Amniotic epithelial cell (primary cell): ENCODE measurements at places on chromosomes 7 and 10.
A peak's percentile ranks its signal among the peaks of the same experiment; 100 is the strongest.

DNA sequence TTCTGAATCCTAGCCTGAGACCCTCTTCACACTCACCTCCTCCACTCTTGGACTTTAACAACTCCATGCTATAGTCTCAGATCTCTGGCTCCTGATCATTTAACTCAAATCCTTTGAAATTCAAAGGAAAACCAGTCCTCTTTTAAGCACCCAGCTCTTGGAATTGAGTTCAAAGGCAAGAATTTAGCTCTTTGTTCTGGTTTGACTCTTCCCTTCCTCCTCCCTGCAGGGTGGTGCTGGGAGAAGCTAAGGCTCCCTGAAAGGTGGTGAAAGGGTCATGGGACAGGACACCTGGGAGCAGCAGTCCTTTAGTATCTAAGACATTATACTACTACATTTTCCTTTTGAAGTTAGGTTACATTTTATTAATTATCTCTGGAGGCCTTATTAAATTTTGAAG lies 259.4 kb downstream of the CCSER2 start:
- DNase-seq: no peak

- peak; percentile 37 for DNase-seq
Observed at GRCh38 chr7:42144604-42145003, 92.4 kb downstream of the GLI3 start.

- DNase-seq: peak; percentile 21
Observed at GRCh38 chr7:104264285-104264684, 56.5 kb upstream of the ORC5 start.

- no peak for DNase-seq
Observed at GRCh38 chr7:24894429-24895221, 85.4 kb downstream of the OSBPL3 start.

GRCh38 chr7:101678658-101679057 lies 49.6 kb upstream of the MYL10 start:
- no peak for DNase-seq

GRCh38 chr10:31975157-31975765 lies 46.6 kb upstream of the ARHGAP12 start:
- DNase-seq: no peak

- DNase-seq: no peak
Observed at GRCh38 chr10:97163781-97164501, 21.8 kb downstream of the SLIT1 start.

GRCh38 chr7:38781991-38782390 lies 127.0 kb downstream of the VPS41 start:
- DNase-seq: no peak

- no peak for DNase-seq
Observed at GRCh38 chr10:98318861-98319260, 50.9 kb upstream of the LOXL4 start.

DNA sequence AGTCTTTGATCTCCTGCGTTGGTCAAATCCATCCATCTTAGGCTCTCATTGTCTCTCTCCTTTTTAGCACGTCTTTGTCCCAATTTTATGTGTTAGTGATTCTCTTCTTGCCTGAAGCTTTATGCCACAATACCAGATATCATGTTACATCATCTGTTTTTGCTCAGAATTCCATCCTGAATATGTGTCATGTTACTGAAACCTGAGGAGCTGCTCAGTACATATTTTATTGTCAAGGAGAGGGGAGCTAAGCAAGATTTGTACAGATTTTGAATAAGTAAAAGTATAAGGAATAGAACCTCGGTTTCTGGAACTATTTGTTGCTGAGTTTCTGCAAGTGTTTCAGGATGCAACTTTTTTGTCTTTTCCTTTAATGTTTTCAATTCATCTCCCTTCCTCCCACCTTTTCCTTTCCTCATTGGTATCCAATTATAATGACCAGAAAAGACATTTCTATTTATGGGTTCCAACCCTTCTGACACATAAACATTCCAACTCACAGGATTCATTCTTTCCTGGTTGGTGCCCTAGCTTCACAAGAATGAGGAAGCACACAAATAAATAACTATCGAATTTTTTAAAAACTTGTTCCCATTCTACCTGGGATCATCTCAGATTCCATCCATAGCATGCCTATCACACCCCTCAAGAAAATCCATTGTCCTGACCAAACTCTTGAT lies 291.8 kb downstream of the CRPPA start:
- peak; percentile 71 for DNase-seq

GRCh38 chr7:20064181-20064970 lies 152.8 kb downstream of the MACC1 start:
- peak; percentile 48 for DNase-seq

DNA sequence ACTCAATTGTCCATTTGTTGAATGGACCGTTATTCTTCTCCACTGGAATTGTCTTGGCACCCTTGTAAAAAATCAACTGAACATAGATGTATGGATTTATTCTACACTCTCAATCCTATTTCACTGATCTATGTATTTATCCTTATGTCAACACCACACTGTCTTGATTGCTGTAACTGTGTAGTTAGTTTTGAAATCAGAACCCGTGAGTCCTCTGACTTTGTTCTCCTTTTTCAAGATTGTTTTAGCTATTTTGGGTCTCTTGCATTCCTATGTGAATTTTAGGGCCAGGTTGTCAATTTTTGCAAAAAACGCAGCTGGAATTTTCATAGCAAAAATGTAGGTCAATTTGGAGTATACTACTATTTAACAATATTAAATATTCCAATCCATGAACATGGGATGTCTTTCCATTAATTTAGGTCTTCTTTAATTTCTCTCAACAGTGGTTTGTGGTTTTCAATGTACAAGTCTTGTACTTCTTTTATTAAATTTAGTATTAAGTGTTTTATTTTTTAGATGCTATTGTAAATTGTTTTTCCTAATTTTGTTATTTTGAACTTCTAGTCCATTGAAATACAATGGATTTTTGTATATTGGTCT lies 10.0 kb downstream of the CAMK2B start:
- DNase-seq: no peak

DNA sequence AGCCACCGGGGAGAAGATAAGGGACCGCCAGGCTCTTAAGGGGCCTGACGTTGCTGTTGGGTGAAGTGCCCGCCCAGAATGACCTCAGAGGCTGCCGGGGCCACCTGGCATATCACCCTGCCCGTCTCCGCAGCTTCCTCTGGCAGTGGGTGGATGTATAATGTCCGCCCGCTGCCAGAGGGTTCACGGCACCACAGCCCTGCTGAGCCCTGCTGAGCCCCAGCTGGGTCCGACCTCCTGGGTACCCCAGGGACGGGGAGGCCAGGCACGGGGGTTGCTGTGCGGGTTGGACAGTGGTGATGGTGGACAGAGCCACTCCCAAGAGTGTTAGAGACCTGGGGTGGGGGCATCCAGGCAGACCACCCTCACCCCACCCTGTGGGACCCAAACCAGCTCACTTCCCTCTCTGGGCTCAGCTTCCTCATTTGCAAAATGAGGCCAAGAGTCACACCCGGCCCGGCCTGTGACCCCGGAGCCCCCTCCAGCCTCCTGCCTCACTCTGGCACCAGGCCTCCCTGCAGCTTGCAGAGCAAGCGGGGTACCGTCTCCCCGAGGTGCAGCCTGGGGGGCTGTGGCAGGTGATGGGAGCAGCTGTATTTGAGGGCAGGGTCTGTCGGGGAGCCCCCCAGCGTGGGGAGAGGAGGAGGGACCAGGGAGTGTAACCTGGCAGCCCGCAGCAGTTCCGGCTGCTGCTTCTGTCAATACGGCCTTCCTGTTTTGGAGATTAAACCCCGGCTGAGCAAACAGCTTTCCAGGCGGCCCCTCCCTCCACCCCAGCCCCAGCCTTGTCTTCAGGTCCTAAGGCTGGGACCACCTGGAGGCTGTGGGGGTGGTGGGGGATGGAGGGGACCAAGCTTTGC lies 8.4 kb upstream of the LFNG start:
- peak; percentile 33 for DNase-seq

DNA sequence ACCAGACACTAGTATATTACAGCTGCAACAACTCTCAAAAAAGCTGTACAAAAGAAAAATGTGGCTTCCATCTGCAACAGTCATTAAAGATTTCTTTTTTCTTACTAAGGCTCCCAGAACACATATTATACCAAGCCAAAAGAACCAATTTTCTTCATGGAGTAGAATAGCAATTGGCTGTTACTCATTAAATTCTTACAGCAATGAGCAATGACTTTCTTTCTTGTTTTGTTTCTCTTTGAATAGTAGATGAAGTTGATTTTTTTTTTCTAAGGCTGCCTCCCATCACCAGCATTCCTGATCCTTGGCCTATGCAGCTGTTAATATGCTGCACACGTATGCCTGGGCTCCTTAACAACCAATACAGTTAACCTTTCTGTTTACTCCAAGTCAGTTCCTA lies 36.6 kb upstream of the SPOCK2 start:
- DNase-seq: no peak

DNA sequence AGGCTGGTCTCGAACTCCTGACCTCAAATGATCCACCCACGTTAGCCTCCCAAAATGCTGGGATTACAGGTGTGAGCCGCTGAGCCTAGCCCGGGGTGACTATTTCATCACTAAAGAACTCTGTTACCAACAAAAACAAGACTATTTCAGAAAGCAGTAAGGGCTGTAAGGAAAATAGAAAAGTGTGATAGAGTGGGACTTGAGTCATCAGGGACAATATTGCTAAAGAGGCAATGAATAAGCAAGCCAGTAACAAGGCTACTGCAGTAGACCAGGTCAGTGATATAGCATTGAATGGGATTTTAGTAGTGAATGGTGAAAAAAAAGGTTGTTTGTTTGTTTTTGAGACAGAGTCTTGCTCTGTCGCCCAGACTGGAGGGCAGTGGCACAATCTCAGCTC lies 51.7 kb downstream of the SVOPL start:
- DNase-seq: peak; percentile 65

DNA sequence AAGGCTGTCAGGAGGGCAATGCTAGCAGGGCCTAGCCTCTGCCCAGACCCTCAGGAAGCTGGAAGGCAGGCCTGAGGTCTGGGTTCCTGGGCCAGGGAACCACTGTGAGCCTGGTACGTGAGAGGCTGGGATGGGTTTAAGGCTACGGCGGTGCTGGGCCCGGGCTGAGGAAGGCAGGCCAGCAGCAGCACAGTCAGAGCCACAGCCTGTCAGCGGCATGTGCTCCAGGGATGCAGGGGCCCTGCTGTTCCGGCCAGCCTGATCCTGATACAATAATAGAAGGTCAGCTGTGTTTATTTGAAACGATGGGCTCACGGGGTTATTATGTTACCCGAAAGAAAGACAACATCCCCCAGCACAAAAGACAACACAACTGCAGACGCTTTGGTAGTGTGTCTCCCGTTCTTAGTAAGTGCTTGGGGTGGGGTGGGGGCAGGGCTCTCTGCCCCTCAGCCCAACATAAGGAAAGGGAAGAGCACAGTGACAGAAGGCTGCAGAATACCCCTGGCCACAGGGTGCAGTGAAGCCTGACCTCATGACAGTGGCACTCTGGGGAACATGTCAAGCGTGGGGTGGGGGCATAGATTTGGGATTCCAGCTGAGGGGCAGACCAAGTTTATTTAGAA lies 95.0 kb downstream of the COL13A1 start:
- DNase-seq: no peak

DNA sequence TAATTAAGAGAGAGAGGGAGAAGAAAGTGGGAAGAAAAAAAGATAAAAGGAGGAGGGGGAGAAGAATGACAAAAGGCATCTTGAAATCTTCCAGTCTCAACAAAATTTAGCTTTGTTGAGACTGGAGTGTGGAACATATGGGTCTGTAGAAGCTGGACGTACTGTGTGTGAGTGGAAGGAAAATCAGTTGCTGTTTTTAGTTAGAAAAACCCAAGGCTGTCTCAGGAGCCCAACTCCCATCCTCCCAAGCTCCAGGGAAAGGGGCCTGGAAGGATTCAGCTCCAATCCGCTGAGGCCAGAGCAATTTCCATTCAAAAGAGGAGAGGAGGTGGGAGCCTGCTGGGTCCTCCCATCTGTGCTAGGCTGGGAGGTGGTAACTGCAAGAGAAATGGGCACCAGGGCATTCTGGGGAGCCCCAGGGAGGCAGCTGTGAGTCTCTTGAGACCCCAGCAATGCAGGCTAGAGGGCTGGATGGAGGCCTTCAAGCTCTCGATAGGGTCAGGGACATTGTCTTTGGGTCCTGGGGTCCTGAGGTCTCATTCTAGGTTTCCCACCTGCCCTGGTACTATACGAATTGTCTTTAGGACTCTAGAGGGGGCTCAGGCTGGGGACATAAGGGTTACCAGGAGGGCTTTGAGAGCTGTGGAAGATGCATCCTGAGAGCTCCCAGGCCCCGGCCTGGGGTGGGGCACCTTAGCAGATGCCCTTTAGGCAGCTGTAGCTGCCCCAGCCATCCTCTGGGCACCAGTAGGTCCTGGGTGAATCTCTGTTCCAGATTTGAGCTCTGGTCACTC lies 21.4 kb downstream of the ADCYAP1R1 start:
- no peak for DNase-seq

DNA sequence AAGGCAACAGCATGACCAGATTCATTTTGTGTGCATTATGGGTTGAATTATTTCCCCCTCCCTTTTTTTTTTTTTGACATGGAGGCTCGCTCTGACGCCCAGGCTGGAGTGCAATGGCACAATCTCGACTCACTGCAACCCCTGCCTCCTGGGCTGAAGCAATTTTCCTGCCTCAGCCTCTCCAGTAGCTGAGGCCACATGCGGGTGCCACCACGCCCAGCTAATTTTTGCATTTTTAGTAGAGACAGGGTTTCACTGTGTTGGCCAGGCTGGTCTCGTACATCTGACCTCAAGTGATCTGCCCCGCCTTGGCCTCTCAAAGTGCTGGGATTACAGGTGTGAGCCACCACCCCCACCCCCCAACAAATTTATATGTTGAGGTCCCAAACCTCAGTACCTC lies 42.0 kb downstream of the ZNF783 start:
- DNase-seq: no peak

GRCh38 chr10:112382515-112383235 lies 8.8 kb downstream of the ACSL5 start:
- DNase-seq: no peak

GRCh38 chr10:48802611-48803071 lies 118.0 kb downstream of the WDFY4 start:
- DNase-seq: no peak

DNA sequence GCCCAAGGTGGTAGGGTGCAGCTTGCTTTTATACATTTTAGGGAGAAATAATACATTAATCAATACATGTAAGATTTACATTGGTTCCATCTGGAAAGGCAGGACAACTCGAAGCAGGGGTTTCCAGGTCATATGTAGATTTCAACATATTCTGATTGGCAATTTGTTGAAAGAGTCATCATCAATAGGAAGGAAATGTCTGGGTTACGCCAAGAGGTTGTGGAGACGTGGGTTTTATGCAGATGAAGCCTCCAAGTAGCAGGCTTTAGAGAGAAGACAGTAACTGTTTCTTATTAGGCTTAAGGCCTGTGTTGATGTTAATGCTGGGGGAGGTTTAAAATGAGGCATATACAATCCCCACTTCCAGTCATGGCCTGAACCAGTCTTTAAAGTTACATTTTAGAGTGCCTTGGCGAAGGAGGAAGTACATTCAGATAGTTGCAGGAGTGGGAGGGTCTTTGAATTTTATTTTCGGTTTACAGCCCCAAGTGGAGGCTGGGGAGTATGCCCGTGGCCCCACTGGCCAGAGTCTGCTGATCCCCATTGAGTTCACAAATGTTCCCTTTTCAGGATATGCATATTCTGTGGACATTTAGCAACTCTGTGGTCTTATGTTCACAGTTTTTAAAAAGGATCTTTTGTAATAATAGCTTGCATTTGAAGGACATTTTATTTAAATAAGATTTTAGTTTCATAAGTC lies 166.0 kb upstream of the GDF10 start:
- no peak for DNase-seq

GRCh38 chr10:5959142-5959541 lies 18.2 kb downstream of the IL15RA start:
- no peak for DNase-seq

- peak; percentile 95 for DNase-seq
Observed at GRCh38 chr7:91165006-91165845, 99.0 kb upstream of the FZD1 start.

GRCh38 chr10:114593240-114593792 lies 64.8 kb downstream of the ABLIM1 start:
- no peak for DNase-seq

GRCh38 chr7:156347132-156347531 lies 293.4 kb upstream of the RNF32 start:
- no peak for DNase-seq
